ENCODE measurements at places on chromosomes 2 and 18.
A peak's percentile ranks its signal among the peaks of the same experiment; 100 is the strongest.

GRCh38 chr2:5725794-5726463 is 33.7 kb downstream of the SOX11 start:
- no peak for DNase-seq

- DNase-seq = no peak
Measured at GRCh38 chr18:54284535-54284934, 15.2 kb downstream of the POLI start.

GRCh38 chr2:113757138-113757657 is 756 bp upstream of the SLC35F5 start:
- no peak for DNase-seq

DNA sequence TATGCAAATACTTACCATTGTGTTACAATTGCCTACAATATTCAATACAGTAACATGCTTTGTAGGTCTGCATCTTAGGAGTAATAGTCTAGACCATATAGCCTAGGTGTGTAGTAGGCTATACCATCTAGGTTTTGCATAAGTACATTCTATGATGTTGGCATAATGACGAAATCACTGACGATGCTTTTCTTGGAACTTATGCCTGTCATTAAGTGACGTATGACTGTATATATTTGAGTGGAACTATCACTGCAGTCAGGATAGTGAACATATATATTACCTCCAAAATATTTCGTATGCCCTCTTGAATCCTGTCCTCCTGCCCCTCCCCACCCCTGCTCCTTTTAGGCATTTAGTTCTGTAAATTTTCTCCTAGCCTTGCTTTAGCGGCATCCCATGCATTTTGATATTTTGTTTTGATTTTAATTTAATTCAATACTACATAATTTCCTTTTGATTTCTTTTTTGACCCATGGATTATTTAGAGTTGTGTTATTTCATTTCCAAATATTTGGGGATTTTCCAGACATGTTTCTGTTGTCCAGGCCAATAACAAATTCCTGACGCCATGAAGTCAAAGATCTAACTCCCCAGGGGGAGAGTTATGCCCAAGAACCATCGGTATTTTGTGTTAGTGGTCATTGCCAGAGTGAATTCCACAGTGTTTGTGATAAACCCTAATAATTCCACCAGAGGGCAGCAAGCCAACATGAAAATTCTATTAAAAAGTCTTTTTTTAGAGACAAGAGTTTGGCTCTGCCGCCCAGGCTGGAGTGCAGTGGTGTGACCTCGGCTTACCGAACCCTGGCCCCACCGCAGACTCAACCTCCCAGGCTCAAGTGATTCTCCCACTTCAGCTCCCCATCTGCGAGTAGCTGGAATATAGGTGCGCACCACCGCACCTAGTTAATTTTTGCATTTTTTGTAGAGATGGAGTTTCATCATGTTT is 24.2 kb upstream of the CASP8 start:
- DNase-seq = no peak

- DNase-seq = no peak
Measured at GRCh38 chr2:203412546-203413331, 84.5 kb downstream of the ABI2 start.

GRCh38 chr2:118202707-118203303 is 114.5 kb downstream of the INSIG2 start:
- peak; percentile 35 for DNase-seq

- DNase-seq = peak; percentile 96
Measured at GRCh38 chr2:27086090-27086723, 365 bp upstream of the KHK start.

DNA sequence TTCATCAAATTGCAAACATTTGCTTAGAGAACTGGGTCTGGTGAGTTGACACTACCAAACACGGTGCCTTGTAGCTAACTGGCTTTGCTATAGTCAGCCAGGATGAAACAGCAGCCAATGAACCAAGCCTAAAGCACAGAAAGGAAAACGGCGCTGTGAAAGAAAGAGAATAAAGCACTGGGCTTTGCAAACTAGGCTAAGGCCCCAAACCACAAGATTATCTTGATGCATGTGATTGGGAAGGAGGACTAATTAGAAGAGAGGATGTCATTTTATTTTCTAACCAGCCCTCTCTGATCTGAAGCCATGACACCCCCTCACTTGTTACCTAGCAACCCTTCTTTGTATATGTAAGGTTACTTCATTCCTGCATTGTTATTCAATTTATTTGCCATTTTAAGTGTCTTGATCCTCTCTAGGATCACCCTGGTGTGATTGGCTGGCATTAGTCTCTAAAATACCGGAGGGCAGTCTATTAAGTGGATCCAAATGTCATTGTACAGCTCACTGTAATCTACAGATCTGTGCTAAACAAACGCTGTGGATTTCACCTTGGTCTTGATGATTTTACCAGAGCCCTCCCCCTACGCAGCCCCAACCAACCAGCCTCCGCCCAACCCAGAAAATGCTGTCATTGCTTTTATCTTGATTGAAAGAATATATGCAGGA is 395.4 kb upstream of the ACVR2A start:
- DNase-seq = no peak

DNA sequence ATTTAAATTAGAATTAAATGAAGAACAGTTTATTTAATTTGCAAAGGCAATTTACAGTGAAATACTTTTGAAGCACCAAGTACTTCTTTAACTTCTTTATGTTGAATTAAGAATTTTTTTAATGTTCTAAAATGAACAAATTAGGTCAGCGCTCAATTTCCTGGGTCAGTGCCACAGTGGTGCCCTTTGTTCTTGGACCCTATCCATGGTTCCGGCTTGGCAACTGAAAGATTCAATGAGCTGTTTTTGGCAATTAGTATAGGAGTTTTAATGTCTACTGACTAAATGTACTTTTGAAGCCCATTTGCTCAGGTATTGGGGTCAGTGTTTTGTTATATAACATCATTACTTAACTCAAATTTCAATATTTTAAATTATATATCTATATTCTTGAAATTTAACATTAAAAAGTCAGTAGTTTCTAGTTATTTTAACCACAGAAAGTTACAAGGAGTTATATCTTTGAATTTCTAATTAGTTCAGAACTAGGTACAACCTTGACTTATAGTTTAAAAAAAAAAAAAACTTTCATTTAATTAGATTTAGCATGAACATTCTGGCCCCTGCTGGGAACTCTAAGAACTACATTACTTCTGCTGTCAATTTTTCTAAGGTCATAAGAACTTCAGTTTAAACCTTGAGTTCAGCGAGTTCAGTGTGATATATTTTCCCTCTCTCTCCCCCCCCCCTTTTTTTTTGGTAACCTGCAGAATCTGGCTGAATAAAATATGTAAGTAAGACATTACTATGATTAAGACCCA is 7.6 kb upstream of the MSTN start:
- DNase-seq = no peak

- no peak for DNase-seq
Measured at GRCh38 chr2:83851066-83851465, 608.0 kb downstream of the SUCLG1 start.

GRCh38 chr2:119205001-119205706 is 18.5 kb upstream of the STEAP3 start:
- DNase-seq = no peak

- DNase-seq = no peak
Measured at GRCh38 chr2:31354837-31355236, 59.7 kb downstream of the XDH start.
